Activated T-cell treated with anti-CD3 and anti-CD28 coated beads for 24 hours (primary cell): ENCODE measurements at places on chromosomes 12 and 14.

- no peak for DNase-seq
These were observed 3.7 kb downstream of the GLT8D2 start for GRCh38 chr12:104046306-104046705.

DNA sequence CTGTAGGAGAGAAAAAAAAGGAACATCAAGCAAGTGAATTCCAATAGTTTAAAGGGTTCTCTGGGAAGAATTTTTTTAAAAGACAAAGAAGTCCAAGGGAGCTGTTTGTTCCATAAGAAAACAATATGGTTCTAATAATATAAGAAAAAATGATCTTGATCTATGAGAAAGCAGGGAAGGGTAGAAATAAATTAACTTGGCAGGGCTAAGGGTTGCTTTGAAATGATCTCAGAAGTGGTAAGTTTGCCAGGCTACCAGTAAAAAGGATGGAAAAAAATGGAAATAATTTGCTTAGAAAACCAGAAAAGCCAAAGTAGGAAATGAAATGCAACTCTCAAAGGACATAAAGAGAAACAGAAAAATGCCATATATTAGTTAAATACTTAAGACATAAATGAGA lies 41.7 kb upstream of the EMP1 start:
- no peak for DNase-seq

GRCh38 chr12:117020536-117021220 lies 78.5 kb downstream of the TESC start:
- DNase-seq: no peak

- no peak for DNase-seq
These were observed 219.5 kb upstream of the FKBP4 start for GRCh38 chr12:2575245-2575644.

- no peak for DNase-seq
These were observed 442.6 kb downstream of the GXYLT1 start for GRCh38 chr12:41701943-41702601.

DNA sequence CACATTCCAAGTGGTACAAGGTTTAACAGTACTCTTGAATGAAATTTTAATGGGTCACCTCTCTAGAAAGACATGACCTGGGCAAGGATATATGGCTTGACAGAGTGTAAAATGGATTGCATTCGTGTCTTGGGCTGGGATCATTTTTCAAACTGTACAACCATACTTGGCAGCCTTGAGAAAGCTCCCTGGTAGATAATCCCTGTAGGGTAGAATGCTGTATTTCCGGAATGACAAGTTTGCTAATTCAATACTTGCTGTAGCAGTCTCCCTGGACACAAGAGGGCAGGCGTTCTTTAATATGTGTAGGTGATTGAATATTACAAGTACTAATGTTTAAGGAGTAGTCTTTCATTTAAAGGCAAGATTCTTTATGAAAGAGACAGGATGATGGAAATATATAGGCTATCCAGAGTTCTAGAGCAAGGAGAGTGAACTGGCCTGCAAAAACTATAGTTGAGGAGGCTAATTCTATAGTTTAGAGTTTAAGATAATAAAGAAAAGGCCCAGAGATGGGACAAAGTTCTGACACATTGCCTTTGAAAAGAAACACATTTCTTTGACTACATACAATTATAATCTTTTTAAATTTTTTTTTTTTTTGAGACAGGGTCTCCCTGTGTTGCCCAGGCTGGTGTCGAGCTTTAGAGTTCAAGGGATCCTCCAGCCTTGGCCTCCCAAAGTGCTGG lies 53.4 kb downstream of the PLBD1 start:
- no peak for DNase-seq

DNA sequence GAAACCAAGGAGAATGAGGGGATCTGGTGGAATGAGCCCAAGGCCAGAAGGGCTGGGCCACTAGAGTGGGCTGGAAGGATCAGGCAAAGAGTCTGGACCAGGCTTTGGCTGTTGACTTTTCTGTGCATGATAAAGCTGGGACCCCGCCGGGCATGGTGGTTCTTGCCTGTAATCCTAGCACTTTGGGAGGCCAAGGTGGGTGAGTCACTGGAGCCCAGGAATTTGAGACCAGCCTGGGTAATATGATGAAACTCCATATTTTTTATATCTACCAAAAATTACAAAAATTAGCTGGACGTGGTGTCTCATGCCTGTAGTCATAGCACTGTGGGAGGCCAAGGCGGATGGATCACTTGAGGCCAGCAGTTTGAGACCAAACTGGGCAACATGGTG lies 393 bp upstream of the KLHL33 start:
- no peak for DNase-seq
